ENCODE measurements at places on chromosomes 3 and 15. TPM values are rescaled to one million over a fixed set of nuclear protein-coding genes. Genes with fewer than 3 reads are reported as not detected.

DNA sequence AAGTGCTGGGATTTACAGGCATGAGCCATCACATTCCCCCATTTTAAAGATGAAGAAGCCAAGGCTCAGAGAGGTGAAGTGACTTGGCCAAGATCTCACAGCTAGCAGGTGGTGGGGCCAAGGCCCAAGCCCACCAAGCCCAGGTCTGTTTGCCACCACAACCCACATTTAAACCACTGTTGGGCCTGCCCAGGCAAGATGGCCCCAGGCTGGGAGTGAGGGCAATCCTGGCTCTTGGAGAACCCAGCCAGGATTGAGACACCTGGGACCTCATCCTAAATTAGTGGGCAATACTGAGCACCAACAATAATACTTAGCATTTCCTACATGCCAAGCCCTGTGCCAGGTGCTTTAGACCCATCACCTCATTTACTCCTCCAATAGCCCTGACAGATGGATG, 6.9 kb downstream of the IGDCC3 start:
- no peak for DNase-seq

DNA sequence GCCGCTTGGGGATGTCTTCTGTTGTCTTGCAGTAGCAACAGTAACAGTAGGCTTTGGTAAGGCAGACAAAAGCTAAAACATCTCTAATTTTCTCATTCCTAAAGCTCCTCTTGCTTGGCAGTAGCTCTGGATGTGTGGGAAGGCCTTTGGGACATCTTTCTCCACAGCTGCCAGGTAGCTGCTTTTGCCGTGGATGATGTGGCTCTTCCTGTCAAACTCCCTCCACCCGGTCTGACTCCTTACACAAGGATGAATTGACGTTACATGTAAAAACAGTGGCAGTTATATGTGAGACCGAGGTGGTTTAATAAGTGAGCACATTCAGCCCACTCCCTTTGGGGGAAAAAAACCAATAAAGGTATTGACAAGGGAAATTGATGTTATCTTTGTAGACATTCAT, 309.1 kb downstream of the TUSC7 start:
- no peak for DNase-seq

- no peak for DNase-seq
Measured at GRCh38 chr15:69652293-69652692, 199.7 kb downstream of the RPLP1 start.

- no peak for DNase-seq
Measured at GRCh38 chr3:61252836-61253235, 1.6 kb upstream of the FHIT start.

- no peak for DNase-seq
Measured at GRCh38 chr3:10738688-10739372, 77.2 kb upstream of the SLC6A11 start.

DNA sequence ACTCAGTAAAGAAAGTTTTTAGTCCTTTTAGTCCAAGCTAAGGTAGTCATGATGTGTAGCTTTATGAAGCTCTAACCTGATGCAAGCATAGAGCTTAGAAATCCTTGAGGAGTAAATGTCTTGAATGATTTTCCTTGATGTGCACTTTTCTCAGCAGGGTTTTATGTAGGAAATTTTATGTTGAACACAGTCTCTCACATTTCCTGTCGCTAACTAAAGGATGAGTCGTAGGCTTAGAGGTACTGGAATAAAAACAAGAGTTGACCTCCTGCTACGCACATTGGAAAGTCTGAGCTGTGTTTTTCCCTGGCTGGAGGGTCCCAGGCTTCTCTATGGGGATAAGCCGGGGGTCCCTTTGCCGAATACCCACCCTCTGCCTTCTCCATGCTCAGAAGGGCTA, 34.7 kb upstream of the ZPLD1 start:
- peak; percentile 40 for DNase-seq

GRCh38 chr3:59968513-59969045, 918.8 kb upstream of the CFAP20DC start:
- DNase-seq, result no peak

- DNase-seq, result no peak
Measured at GRCh38 chr3:145817870-145818483, 343.0 kb downstream of the PLOD2 start.

DNA sequence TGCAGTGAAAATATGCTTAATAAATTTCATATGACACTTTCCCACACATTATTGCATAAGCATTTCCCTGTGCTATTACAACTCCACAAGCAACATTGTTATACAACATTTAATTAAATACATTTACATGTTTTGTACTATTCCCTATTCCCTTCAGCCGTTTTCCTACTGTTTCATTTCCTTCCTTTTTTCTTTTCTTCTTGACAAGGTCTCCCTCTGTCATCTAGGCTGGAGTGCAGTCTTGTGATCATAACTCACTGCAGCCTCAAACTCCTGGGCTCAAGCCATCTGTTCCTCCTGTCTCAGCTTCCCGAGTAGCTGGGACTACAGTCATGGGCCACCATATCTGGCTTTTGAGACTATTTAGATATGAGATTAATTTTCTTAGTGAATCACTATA, 254.7 kb downstream of the NFKBIZ start:
- no peak for DNase-seq

- DNase-seq, result no peak
Measured at GRCh38 chr3:136667081-136667480, 85.1 kb downstream of the STAG1 start.

DNA sequence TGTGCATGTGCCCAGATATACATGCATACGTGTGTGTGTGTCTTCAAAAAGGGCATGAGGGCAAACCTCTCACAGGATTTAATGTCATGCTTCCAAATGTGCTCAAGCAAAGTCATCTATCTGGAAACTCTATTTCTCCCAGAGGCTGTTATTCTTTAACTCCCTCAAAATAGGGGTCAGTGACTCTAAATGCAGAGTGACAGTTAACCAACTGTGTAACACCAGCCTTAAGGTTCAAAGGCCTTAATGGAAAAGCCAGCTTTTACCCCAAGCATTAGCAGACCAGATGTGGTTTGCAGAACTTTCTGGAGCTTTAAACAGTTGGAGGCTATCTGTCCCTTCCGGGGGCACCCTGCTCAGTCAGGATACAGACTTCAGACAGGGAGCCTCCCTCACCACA, 70.4 kb upstream of the SLC7A14 start:
- no peak for DNase-seq

DNA sequence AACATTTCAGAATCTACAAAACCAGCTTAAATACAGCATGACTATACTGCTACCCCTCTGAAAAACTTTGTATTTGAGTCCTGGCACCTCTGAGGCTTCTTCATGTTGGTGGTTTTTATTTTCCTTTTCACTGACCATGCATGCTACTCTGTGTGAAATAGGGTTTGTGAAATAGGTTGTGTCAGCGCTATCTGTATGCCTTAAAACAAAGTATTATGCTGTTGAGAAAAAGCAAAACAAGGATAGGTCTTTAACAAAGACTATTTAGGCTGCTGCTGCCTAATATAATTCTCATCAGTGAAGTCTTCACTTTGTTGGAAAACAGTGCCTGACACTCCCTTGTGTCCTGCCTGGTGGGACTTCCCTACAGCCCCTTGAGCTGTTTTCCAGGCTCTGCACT, 28.7 kb upstream of the TRAK1 start:
- DNase-seq, result no peak

- DNase-seq, result no peak
Measured at GRCh38 chr3:84439476-84439875, 519.3 kb upstream of the CADM2 start.

- DNase-seq, result no peak
Measured at GRCh38 chr15:92655178-92655995, at the start of gene FAM174B. FAM174B (minus strand) TSS chr15:92655775.

- DNase-seq, result no peak
Measured at GRCh38 chr3:136750897-136751315, 1.3 kb downstream of the STAG1 start.

DNA sequence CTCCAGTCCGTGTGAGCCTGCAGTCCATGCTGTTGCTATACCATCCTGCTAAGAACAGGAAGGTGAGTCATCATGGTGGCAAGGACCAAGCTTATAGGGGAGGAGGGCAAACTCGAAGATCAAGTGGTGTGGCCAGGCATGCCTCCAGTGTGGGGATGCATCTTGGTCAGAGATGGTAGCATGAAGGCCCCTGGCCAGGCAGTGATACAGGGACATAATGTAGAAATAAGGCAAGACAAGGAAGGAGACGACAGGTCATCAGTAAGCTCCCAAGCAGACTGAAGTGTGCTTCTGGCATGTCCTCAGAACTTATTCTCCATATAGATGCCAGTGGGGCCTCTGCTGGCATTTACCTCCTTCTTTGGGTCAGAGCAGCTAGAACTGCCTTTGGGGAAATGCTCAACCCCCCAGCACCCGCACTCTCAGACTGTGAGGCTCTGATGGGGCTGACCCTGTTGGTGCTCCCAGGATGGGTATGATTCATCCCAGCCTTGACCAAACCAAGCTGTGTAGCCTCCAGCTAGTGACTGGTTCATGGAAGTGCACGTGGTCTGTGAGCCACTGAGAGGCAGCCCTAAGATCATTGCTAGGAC, 52.5 kb upstream of the ATP2B2 start:
- DNase-seq, result no peak

DNA sequence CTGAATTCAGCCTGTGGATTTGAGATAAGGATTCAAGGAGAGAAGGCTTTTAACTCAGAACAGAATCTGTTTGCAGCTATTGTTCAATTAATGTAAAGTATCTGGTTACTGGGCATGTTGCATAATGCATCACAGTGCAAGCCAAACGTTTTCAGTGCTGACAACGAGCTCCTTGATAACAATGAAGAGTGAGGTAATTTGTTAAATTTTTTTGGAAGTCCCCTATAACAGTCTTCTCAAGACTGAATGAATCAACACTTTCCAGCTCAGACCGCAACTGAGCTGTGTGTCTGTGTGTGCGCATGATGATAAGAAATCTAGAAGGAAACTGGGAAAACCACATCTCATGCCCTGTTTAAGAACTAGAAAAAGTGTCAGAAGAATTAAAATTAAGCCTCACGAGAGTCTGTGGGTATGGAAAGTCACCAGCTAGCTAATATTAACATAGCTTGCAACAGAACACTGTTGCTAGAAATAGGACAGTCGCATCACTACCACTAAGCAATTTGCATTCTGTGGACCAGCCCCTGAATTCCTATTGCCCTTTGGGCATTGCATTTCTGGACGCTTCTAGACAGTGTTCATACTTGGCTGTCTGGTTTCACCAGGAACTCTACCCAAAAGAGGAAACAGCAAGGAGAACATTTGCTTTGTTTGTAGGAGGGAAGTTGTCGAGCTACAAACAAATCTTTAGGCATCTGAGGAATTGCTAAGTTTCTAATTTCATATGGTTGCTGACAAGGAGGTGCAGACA, 43.7 kb upstream of the ATP2C1 start:
- no peak for DNase-seq

GRCh38 chr3:4575381-4575780, 82.2 kb downstream of the ITPR1 start:
- DNase-seq, result no peak

DNA sequence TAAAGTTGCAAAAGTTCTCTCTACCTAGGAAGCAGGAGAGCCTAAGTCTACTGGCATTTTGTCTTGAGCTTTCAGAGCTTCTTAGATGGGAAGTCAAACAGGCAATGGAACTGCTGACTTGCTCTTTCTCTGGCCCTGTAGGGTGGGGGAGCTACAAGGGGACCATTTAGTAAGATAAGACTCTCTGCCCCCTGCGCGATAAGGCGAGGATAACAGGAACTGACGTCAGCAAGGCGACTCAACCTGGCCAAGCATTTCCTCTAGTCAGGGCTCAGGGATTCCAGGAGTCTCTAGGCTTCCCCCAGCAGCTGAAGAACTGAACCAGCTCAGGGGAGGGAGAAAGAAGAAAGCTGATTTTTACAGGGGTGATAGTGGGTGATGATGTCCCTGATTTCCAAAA, 5.8 kb downstream of the RARB start:
- DNase-seq, result no peak

Gene CEP70
- 21.0 TPM for total RNA-seq

Gene CXCR6
- not detected for total RNA-seq

Gene SLC2A2
- not detected for total RNA-seq

Gene NRROS
- total RNA-seq, result 2.5 TPM

Gene KBTBD13
- not detected for total RNA-seq

Gene CLRN1
- not detected for total RNA-seq

Gene RGMA
- 0.40 TPM for total RNA-seq

Gene LACTB
- total RNA-seq, result 9.7 TPM
